ENCODE measurements at places on chromosomes 12 and 14.

- DNase-seq = no peak
These were observed 9.1 kb downstream of the BORCS5 start for GRCh38 chr12:12365931-12366431.

DNA sequence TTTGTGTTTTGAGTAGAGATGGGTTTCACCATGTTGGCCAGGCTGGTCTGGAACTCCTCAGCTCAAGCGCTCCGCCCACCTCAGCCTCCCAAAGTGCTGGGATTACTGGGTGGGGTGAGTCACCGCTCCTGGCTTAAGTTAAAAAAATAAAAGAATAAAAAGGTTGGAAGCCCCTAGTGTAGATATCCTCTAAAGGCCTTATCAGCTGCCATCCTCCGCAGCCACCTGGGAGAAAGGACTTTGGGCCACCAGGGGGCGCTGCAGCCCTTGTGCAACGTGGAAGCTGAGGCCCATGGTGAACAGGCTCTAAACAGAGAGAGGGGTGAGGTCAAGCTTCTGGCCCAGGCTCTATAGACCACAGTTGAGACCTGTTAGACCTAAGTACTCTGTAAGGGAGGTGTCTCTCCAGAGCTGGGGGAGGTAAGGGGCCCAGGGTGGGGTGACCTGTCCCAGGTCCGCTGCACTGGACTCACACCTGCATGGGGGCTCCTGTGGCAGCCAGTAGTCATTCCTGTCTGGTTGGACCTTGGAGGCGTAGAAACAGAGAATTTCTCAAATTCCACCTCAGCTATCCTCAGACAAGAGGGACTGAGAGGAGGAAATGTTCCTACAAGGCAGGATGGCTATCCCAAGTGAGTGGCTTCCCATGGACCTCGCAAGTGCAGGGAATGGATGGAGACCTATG lies 14.0 kb upstream of the RACGAP1 start:
- peak; percentile 77 for DNase-seq

DNA sequence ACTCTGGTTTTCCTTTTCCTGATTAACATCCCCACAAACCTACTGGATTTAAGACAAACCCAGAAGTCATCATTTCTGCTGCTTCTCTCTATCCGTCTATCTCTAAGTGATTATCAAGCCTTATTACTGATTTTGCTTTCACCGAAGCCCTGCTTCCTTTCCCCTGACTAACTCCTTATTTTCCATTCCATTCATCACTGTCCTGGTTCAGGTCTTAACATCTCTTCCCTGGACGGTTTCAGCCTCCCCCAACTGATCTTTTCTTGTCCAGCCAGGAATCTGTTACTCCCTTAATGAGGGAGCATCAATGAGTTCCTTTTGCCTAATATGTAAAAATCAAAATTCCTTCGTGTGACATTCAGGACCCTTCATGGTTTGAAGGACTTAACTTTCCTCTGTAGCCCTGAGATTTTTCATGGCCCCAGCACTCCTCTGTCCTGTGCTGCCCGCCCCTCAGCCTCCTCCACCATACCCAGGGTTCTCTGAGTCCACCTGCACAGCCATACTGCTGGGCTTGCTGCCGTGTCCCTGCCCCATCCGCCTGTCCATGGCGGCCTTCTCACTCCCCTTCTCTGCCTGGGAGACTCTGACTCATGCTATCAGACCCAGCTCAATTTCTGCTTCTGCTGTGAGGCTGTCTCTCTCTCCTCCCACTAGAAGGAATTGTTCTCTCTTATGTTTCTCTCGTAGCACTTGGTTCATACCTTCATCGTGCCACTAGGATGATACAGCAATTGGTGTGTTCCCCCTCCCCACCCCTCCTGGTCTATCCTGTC lies 167.8 kb upstream of the HIF1A start:
- DNase-seq = no peak

DNA sequence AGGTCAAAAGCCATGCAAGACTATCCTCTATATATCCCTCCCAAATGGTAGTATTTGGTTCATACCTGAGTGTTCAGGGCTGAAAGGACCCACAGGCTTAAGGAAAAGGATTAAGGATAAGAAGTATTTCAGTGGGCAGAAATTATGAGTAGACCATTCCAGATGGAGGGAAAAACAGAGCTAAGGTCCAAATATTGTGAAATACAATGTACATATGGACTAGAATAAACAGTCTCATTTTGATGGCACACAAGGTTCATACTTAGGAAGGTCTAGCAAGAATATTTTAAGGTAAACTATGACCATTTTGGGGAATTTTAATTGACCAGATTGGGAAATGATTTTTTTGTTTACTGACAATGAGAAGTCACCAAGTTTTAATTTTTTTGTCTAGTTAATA lies 124.6 kb downstream of the PRKD1 start:
- DNase-seq = no peak

DNA sequence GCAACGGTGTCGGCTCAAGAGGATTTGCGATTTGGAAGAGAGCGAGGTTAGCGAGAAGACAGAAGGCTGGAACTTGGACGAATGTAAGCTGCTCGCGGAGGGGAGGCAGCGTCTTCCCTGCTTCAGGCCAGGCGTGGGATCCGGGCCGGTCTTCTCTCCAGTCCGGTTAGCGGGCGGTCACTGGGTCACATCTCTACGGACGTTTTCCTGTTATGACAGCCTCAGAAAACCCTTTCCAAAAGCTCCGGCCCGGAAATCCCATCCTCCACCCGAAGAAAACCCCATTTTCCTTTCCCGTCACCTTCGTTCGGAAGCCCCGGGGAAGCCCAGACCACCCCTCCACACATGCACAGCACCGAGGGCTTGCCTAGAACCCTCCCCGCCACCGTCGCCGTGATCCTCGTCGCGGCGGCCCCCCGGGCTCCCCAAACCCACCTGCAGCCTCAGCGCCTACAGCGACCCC lies 268 bp downstream of the NDUFB1 start:
- no peak for DNase-seq

- DNase-seq = no peak
These were observed 34.8 kb downstream of the IL31 start for GRCh38 chr12:122139266-122139665.

DNA sequence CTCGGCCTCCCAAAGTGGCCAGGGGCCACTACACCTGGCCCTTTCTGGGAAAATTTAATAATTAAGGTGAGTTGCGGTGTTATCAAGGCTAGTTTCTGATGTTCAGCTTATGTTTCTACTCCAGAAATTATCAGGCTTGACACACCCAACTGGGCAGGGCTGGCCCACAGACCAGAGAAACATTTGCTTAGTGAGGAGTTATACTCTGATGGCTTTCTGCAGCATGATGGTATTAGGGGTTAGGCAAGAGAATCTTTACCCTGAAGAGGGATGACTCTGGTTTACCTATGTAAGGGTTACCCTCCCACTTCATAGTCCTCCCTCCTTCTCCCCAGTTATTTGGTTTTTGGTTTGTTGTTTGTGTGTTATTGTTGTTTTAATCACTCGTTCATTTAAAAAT lies 24.5 kb upstream of the HECTD1 start:
- DNase-seq = no peak

Measured in NCI-H1694 (cell line).